ENCODE measurements at places on chromosomes 3 and 15. TPM values are rescaled to one million over a fixed set of nuclear protein-coding genes. Genes with fewer than 3 reads are reported as not detected.

The CTDSPL gene
- total RNA-seq: 39.8 TPM

The RBM5 gene
- 300 TPM for total RNA-seq

The SCAANT1 gene
- not detected for total RNA-seq

The ROPN1B gene
- not detected for total RNA-seq

The P2RY1 gene
- total RNA-seq: 22.3 TPM

The OXTR gene
- not detected for total RNA-seq

The WDR72 gene
- not detected for total RNA-seq

The ISL2 gene
- total RNA-seq: 1.3 TPM

The ZPLD1 gene
- total RNA-seq: not detected

The GRK7 gene
- not detected for total RNA-seq

The ZNF445 gene
- 6.8 TPM for total RNA-seq

The CHDH gene
- total RNA-seq: 36.5 TPM

The AGBL1 gene
- total RNA-seq: 0.32 TPM

The MBD4 gene
- total RNA-seq: 34.4 TPM

The PGBD4 gene
- total RNA-seq: 7.6 TPM

The ATP8B4 gene
- total RNA-seq: 26.2 TPM

The CRABP1 gene
- total RNA-seq: 1.9 TPM

The SLC38A3 gene
- not detected for total RNA-seq

The THBS1 gene
- total RNA-seq: 347 TPM

The SERPINI2 gene
- total RNA-seq: not detected

The CHRNA5 gene
- not detected for total RNA-seq

The TTC23 gene
- 23.5 TPM for total RNA-seq

The GUCA1C gene
- total RNA-seq: not detected

The ARGFX gene
- total RNA-seq: not detected

The TTLL13 gene
- total RNA-seq: not detected

The CYP8B1 gene
- total RNA-seq: not detected

The C3orf49 gene
- not detected for total RNA-seq

The IQCB1 gene
- total RNA-seq: 21.4 TPM

The SCAMP5 gene
- 15.8 TPM for total RNA-seq

The RAB27A gene
- total RNA-seq: 33.2 TPM

The TPRG1 gene
- 4.1 TPM for total RNA-seq

The BFSP2 gene
- not detected for total RNA-seq

The C3orf20 gene
- total RNA-seq: not detected

The CADPS gene
- 4.6 TPM for total RNA-seq

Data from transverse colon (tissue), 4 donors.